AG04450 (cell line): ENCODE measurements at places on chromosomes 16 and 17.
A peak's percentile ranks its signal among the peaks of the same experiment; 100 is the strongest.

- DNase-seq = no peak
These were observed 98.3 kb upstream of the MYOCD start for GRCh38 chr17:12567077-12568053.

GRCh38 chr17:55413825-55414489 lies 7.7 kb downstream of the MMD start:
- DNase-seq = no peak

- DNase-seq = peak; percentile 55
These were observed 43.3 kb downstream of the BCAS3 start for GRCh38 chr17:60720763-60721531.

DNA sequence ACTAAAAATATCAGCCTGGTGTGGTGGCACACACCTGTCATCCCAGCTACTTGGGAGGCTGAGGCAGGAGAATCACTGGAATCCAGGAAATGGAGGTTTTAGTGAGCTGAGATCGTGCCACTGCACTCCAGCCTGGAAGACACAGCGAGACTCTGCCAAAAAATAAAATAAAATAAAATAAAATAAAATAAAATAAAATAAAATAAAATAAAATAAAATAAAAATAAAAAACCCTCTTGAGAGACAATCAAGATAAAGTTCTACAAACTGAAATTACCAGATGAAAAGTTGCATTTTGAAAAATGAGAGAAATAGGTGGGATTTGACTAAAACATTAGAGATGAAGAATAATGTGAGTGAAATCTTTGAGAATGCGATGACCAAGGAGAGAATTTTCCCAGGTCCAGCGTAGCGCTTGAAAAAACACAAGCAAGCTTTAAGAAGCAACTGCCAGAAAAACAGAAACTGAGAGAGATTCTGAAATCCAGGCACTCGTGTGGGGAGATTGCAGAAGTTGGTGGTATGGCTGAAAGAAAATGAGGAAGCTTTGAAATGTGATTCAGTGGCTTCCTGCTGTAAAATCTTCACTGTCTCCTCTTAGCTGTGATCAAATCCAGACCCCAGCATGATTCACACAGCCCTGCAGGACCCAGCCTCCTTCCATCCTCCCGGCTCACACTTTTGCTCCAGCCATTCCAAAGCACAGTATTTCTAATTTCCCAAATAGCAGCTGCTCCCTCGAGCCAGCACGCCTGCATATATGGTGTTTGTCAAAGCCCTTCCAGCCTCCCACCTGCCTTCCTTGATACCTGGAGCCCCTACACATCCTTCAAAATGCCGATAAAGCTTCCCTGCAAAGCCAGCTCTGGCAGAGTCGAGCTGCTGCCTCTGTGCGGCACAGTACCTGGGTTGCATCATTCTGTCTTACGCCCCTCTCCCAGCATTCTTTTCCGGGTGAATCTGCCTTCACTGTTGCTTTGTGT lies 8.2 kb upstream of the CD300E start:
- DNase-seq = no peak

DNA sequence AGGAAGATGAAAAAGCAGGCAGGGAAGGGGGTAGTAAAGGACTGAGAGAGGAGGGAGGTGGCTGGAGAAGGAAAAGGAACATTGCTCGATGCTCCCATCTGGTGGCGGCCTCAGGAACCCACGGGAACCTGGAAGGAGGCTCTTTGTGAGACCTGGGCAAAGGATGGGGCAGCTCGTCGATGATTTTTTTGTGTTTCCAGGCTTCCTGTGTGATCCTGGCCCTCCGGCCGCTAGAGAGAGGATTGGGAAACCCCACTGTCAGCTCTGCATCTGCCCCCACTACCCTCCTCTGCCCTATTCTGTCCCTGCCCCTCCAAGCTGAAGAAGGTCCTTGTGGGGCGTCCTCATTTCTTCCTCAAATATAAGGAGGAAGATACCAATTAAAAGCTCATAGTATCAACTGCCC lies 6.6 kb downstream of the WFIKKN2 start:
- DNase-seq = no peak

DNA sequence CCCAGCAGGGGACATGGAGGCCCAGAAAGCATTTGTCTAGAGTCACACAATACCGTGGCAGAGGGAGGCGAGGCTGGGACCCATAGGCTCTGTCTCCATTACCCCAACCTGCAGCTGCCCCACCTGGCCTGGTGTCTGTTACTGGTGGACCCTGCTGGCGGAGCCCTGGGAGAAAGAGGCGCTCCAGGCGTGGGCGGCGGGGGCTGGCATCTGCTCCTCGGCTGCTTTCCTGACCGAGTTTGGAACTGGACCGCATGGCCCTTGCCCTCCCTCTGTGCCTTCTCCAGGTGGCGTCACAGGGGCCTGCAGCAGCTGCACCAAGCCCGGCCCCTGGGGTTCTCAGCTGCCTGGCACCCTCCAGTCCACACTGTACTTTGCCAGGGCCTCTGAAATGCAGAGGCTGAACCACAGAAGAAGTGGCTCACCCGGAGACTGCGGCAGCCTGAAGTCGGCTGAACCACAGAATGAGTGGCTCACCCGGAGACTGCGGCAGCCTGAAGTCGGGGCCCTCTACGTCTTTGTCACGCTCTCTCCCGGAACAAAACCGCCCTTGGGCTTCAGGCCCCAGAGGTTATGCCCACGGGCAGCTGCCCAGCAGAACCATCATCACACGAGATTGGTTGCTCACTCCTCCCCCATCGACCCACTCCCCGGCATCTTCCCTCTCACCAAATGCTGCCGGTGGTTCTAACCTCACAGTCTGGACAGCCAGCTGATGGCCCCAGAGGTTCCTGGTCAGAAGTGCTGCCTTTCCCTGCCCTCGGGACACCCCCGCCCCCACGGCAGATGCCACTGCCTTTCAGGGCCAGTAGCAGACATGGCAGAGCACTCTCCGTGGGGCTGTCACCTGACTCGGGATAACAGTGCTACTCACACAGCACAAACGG lies 20.2 kb downstream of the CBFA2T3 start:
- DNase-seq = no peak

- DNase-seq = no peak
These were observed 681 bp downstream of the TMEM102 start for GRCh38 chr17:7435676-7436555.

- no peak for DNase-seq
These were observed 581 bp downstream of the PRKCA start for GRCh38 chr17:66302761-66303626.

GRCh38 chr17:49085565-49086315 lies 46.8 kb upstream of the B4GALNT2 start:
- no peak for DNase-seq

GRCh38 chr17:20225162-20226115 lies 216.3 kb downstream of the SPECC1 start:
- no peak for DNase-seq

- no peak for DNase-seq
These were observed 653.8 kb downstream of the CDH8 start for GRCh38 chr16:61382435-61382834.

DNA sequence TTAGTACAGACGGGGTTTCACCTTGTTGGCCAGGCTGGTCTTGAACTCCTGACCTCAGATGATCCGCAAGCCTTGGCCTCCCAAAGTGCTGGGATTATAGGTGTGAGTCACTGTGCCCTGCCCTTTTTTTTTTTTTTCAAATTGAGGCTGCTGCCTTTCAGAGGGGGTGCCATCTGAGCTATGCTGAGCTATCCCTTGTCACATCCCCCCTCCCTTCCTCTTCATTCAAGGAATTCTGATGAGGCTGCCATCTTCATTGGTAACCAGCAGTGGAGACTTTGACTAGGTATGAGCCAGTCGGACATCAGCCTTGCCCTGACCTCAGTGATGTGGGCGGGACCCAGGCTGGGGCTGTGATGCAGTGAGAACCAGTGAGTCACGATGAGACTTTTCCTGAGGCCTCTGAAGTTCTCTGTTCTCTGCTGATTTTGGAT lies 24.4 kb upstream of the GPT2 start:
- DNase-seq = peak; percentile 52

GRCh38 chr17:72125226-72125651 lies 4.4 kb downstream of the SOX9 start:
- DNase-seq = no peak

DNA sequence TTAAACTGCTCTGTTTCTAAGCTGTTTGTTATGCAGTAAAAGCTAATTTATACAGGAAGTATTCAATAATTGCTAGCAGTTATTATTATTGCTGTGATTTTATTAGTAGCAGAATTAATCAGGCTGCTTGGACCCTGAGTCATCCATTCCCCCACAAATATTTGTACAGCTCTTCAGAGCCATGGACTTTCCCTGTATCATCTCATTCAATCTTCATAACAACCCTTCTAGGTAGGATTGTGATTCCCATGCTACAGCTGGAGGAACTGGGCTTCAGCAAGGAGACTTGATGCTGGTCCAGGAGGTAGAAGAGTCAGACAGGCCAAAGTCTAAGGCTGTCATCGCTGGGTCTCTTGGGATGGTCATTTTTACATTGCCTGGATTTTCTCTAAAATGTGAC lies 208.3 kb downstream of the C16orf95 start:
- DNase-seq = no peak

DNA sequence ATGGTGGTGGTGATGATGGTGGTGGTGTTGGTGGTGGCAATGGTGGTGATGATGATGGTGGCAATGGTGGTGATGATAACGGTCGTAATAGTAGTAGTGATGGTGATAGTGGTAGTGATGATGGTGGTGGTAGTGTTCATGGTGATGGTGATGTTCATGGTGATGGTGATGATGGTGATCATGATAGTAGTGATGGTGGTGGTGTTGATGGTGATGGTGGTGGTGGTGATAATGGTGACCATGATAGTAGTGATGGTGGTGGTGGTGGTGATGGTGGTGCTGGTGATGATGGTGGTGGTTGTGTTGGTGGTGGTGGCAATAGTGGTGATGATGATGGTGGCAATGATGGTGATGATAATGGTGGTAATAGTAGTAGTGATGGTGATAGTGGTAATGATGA lies 68.0 kb downstream of the SOX9 start:
- DNase-seq = no peak

GRCh38 chr16:84190731-84191388 lies at the start of gene ADAD2:
TSS of gene ADAD2 (plus strand) at chr16:84191157. CDS start at chr16:84191231, 74 bp downstream.
- DNase-seq = no peak

DNA sequence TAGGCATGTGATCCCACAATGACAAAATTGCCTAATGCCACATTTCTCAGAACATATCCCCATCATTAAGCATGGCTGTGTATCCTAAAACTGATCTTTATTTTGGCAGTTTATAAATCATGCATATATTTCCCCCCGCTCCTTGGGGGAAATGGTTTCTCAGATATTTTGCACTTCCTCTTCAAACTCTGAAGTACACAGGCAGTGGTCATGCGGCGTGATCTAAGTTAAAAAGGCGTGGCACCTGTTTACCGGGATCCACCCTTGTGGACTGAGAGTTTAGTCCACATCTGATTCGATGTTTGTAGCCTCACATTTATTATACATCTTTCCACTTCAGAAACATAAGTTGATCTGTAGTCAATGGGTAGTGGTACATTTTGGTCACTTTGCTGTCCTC lies 51.4 kb downstream of the USP10 start:
- DNase-seq = no peak

- peak; percentile 82 for DNase-seq
These were observed 36.1 kb downstream of the HIC1 start for GRCh38 chr17:2090804-2091534.

DNA sequence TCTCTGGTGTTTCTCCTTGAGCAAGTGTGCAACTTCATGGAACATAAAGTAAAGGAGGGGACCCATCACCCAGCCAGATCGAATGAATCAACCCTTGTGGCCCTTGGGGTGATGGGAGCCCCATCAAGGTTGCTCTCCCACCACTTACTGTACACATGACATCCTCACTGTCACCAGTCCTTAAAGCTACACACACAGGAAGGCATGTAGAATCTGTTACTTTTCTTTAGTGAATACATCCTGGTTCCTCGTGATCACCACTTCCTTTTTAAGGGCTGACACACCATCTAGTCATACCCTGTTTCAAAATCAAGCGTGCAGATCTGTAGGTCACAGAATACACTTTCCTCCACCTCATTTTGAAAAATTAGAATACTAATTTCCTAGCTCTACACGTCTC lies 22.6 kb upstream of the MPHOSPH6 start:
- peak; percentile 44 for DNase-seq

DNA sequence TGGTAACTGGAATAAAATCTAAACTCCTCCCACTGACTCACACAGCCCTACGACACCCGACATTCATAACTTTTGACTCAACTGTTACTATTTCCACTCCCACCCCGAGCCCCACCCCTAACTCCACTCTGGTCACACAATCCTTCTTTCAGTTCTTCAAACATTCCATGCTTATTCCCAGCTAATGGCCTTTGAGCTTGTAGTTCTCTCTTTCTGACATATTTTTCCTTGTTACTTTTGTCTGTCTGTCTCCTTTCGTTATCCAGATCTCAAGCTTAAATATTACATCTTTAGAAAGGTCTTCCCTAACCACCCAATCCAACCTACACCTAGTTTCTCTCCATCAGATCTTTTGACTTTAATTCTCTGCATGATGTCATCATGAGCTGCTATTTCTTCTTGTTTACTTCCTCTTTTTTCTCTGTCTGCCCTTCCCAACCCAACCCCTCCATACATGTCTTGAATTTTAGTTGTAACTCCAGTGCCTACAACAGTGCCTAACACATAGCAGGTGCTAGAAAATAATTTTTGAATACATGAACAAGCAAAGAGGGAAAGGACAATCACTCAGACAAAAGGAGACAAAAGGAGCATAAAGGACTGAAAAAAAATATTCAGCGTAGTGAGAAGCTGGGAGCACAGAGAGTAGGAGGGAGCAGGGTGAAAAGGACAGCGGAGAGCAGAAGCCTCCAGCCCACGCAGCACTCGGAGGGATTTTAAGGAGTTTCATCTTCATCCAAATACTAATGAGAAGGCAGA lies 65.2 kb upstream of the SMIM36 start:
- DNase-seq = peak; percentile 60

GRCh38 chr16:24069036-24069590 lies 187.0 kb upstream of the CACNG3 start:
- DNase-seq = no peak

DNA sequence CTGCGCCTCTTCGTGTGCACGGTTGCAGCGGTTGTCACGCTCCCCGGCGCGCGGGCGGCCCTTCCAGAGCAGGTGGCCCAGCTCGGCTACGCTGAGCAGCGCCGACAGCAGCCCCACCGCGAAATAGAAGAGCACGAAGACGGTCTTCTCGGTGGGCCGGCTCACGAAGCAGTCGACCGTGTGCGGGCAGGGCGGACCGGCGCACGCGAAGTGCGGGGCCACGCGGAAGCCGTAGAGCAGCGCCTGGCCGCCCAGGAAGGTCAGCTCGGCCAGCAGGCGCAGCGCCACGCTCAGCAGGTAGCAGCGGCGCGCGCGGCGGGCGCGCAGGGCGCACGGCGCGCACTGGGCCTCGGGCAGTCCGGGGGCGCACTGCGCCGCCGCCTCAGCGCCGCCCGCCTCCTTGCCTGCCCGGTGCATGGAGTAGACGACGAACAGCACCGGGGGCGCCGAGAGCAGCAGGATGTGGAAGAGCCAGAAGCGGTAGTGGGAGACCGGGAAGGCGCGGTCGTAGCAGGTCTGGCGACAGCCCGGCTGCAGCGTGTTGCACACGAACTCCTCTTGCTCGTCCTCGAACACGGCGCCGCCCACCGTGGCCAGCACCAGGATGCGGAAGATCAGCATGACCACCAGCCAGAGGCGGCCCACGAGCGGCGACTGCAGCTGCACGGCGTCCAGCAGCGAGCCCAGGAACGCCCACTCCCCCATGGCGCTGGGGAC lies 1.3 kb downstream of the GJD3 start:
- no peak for DNase-seq
